ENCODE measurements at places on chromosomes 6 and 20. TPM values are rescaled to one million over a fixed set of nuclear protein-coding genes. Genes with fewer than 3 reads are reported as not detected.

Gene SLC17A3
- not detected for total RNA-seq

DNA sequence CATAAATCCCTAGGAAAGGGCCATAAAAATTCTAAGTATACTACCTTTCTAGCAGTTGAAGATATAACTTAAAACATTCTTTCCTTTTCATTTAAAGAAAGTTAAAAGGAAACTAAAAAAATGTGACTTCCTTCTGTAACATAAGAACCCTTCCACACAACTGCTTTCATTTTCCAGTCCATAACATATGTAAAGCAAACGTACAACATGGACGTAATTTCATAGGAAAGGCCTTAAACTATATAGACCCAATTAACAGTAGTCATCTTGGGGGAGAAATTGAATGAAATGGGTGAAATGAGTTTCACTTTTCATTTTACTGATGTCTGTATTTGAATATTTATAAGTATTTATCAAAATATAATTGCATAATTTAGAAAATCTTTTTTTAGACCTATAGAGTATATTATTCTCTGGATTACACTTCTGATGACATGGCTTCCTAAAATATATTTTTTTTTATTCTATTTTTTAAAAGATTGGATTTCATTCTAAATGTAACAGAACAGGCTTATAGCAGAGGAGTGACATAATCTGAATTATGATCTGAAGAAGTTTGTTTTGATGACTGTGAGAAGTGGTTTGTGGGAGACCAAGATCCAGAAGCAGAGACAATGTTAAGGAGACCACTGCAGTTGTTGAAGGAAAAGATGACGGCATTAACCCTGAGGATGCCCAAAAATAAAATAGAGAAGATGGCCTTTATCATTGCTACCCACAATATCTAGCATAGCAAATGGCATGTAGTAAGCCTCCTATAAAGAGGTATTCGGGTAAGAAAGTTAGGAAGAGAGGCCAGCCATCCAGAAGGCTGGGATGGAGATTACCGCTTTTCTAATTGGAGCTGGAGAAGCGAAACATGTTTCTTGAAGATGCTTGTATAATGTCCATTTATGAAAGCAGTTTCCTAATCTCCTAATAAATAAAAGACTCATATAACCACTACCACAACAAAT is 260.4 kb downstream of the PTPRK start:
- no peaks in the 10 kb centered on the region for H3K27me3 ChIP-seq
- no peak overlapping the region for H3K27ac ChIP-seq
- no peak overlapping the region for H3K4me3 ChIP-seq
- no peak for DNase-seq

GRCh38 chr6:169243661-169244060 is 10.0 kb downstream of the THBS2 start:
- H3K4me3 ChIP-seq: no peak overlapping the region
- H3K4me1 ChIP-seq: no peaks in the 10 kb centered on the region
- DNase-seq: no peak
- H3K27ac ChIP-seq: no peak overlapping the region
- peaks cover 67% of the 10 kb centered on the region for H3K36me3 ChIP-seq
- H3K27me3 ChIP-seq: no peaks in the 10 kb centered on the region

DNA sequence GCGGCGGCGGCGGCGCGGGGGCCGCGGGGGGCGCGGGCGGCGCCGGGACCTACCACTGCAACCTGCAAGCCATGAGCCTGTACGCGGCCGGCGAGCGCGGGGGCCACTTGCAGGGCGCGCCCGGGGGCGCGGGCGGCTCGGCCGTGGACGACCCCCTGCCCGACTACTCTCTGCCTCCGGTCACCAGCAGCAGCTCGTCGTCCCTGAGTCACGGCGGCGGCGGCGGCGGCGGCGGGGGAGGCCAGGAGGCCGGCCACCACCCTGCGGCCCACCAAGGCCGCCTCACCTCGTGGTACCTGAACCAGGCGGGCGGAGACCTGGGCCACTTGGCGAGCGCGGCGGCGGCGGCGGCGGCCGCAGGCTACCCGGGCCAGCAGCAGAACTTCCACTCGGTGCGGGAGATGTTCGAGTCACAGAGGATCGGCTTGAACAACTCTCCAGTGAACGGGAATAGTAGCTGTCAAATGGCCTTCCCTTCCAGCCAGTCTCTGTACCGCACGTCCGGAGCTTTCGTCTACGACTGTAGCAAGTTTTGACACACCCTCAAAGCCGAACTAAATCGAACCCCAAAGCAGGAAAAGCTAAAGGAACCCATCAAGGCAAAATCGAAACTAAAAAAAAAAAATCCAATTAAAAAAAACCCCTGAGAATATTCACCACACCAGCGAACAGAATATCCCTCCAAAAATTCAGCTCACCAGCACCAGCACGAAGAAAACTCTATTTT is 2.0 kb downstream of the FOXC1 start:
- peak overlapping the region; percentile 93 for H3K27ac ChIP-seq
- peaks cover 72% of the 10 kb centered on the region for H3K27me3 ChIP-seq
- peaks cover 6% of the 10 kb centered on the region for H3K36me3 ChIP-seq
- H3K4me1 ChIP-seq: no peaks in the 10 kb centered on the region

DNA sequence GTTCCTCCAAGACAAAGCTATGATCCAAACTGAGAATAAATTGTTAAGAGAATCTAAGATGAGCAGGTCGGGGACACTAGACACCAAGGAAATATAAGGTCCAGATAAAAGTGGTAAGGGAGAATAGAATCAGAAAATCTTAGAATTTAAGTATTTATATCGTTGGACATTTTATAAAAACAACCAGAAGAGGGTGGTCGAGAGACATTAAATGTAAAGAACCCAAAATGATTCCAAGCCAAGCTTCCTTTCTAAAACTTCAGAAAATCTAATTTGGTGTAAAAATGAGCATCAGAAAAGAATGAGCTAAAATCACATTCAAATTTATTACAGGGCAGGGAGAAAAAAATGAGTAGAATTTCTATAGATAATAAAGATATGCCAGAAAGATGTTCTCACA is 97.8 kb upstream of the OGFRL1 start:
- H3K36me3 ChIP-seq: no peaks in the 10 kb centered on the region
- H3K4me1 ChIP-seq: no peaks in the 10 kb centered on the region
- no peak overlapping the region for H3K4me3 ChIP-seq
- no peaks in the 10 kb centered on the region for H3K27me3 ChIP-seq
- DNase-seq: no peak

GRCh38 chr6:28856620-28857005 is 67.2 kb downstream of the TRIM27 start:
- no peaks in the 10 kb centered on the region for H3K4me1 ChIP-seq
- no peak for DNase-seq
- no peaks in the 10 kb centered on the region for H3K36me3 ChIP-seq
- H3K27ac ChIP-seq: no peak overlapping the region
- H3K4me3 ChIP-seq: no peak overlapping the region

GRCh38 chr6:32689531-32690501 is 23.4 kb upstream of the HLA-DQB1 start:
- no peaks in the 10 kb centered on the region for H3K4me1 ChIP-seq
- no peaks in the 10 kb centered on the region for H3K36me3 ChIP-seq
- no peak overlapping the region for H3K27ac ChIP-seq
- H3K27me3 ChIP-seq: peaks cover 7% of the 10 kb centered on the region

- H3K4me3 ChIP-seq: no peak overlapping the region
- no peak for DNase-seq
- no peaks in the 10 kb centered on the region for H3K27me3 ChIP-seq
- H3K36me3 ChIP-seq: no peaks in the 10 kb centered on the region
- no peaks in the 10 kb centered on the region for H3K4me1 ChIP-seq
Measured at GRCh38 chr6:142284419-142284818, 17.4 kb upstream of the ADGRG6 start.

Measured in tibial nerve (tissue), 4 donors.